ENCODE measurements at places on chromosomes 5 and 9.

- no peak for DNase-seq
Observed at GRCh38 chr9:5468850-5469249, 18.5 kb downstream of the CD274 start.

DNA sequence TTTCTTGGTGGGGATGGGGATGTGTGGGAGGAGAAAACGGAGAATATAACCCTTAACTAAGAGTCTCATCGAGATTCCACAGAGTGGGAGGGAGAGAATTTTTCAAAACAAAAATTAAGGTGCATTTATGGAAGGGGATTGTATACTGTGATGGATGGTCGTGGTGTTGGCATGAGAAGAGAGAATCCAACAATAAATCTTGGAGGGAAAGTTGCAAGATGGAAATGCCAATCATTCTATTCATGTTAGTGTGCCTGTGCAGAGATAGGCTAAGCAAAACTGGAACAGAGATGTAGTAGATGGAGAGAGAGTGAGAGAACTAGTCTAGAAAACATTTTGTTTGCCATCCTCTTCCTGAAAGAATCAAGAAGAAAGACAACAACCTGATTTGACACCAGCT is 613.1 kb downstream of the EBF1 start:
- DNase-seq = no peak

- DNase-seq = no peak
Observed at GRCh38 chr9:17521100-17521855, 57.6 kb upstream of the SH3GL2 start.

DNA sequence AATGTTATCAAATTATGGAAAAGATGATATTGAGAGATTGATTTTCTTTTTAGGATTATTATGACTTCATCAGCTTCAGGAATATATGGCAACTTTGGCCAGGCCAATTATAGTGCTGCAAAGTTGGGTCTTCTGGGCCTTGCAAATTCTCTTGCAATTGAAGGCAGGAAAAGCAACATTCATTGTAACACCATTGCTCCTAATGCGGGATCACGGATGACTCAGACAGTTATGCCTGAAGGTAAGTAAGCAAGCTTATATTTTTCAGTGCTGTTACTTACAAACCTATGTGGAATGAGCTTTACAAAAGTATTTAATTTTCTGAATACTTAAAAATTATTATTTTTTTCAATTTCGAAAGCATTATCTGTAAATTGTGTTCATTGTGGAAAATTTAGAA is 26.5 kb downstream of the HSD17B4 start:
- DNase-seq = no peak

DNA sequence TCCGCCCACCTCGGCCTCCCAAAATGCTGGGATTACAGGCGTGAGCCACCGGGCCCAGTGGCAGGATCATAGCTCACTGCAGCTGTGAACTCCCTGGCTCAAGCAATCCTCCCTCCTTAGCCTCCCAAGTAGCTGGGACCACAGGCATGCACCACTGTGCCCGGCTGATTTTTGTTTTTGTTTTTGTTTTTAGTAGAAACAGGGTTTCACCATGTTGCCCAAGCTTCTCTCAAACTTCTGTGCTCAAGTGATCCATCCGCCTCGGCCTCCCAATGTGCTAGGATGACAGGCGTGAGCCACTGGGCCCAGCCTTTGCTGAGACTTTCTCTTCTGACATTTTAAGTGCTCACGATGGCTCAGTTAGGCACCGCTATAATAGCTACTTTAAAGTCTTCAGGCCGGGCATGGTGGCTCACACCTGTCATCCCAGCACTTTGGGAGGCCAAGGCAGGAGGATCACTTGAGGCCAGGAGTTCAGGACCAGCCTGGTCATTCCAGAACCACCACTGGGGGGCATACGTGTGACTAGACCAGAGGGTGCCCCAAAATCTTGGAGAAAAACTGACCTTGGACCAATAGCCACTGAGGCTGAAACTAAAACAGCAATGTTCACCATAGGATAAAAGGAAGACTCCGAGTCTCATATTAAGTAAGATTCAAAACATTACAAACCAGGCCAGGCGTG is 3.1 kb upstream of the ENTPD8 start:
- DNase-seq = no peak

All from glutamatergic neuron (in vitro differentiated cells).